ENCODE measurements at places on chromosomes 6 and 20.
A peak's percentile ranks its signal among the peaks of the same experiment; 100 is the strongest.

DNA sequence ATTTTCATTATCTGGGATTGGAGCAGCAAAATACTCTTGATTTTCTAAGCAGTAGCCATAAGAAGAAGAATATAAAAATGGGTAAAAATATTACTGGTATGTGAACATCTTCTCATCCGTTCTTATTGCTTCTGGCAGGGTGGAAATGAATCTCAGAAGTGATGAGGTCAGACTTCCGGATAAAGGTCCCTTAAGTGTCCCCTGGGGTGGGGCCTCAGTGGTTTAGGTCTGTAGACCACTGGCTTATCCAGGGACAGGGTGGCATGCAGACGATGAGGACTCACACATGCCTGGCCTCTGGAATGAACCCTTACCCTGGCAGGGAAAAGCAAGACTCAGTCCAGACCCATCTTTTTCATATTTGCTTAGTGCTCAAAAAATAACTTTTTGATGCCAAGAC lies 143.3 kb downstream of the UST start:
- DNase-seq: peak; percentile 88

GRCh38 chr6:129342796-129343195 lies 367.2 kb downstream of the ARHGAP18 start:
- DNase-seq: no peak

GRCh38 chr20:56974499-56975250 lies 291.8 kb downstream of the BMP7 start:
- DNase-seq: peak; percentile 33

GRCh38 chr20:8242066-8242465 lies 110.0 kb downstream of the PLCB1 start:
- peak; percentile 17 for DNase-seq

- DNase-seq: no peak
These were observed 391 bp upstream of the B3GAT2 start for GRCh38 chr6:70957284-70957617.

DNA sequence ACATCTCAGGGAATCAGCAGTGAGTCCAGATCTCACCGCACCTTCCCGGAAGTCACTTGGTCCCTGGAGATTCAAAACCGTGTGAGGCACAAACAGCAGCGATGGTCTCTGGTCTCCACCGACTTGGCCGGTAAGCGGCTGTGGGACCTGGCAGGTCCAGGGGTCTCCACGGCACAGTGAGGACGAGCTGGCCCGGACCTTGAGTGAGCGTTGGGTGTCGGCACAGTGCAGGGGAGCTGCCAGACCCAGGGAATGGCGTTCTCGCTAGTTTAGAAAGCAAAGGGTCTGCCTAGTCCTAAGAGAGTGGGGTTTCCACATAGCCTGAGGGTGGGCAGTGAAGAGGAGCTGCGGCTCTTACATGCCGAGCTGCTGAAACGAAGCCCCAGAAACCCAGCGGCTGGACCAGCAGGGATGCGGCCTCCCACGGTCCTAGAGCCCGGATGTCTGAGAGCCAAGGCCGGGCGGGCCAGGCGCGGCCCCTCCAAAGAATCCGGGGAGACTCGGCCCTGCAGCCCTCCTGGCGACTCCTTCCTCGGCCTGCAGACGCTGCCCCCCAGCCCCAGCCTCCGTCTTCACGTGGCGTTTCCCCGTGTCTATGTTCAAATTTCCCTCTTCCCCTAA lies 185.0 kb downstream of the ERMARD start:
- DNase-seq: no peak

- no peak for DNase-seq
These were observed 248.4 kb downstream of the MYLK4 start for GRCh38 chr6:2502096-2502997.

DNA sequence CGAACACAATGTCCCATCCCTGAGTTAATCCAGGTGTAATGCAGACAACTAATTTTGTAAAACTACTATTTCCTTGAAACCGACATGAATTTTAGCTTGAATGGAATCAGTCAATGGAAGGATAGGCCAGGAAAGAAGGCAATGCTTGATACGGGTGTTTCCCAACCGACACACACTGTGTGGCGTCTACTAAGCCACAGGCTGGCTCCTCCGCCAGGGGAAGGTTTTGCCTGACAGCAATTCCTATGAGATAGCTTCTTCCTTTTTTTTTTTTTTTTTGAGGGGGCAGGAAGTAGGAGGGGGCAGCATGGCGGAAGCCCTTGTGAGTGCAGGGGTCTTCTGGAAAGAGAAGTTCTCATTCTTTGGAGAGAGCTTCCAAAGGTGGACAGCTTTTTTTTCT lies 12.0 kb upstream of the LAMA4 start:
- DNase-seq: no peak

DNA sequence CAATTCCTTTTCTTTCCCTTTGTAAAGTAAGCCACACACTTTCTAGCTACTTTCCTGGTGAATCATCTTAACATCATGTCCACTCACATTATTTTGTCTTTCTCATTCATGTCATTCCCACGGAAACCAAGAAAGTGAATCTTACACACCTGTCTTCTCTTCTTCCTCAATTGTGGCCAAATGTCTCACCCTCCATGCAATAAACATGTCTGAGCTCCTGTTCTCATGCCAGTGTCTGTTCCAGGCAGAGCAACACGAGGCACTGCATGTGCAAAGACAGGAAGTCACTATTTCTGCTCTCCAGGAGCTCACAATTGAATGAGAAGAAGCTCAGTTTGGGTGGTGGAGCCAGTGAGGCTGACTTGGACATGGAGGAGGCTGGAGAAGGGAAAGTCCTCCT lies 29.0 kb upstream of the TMEM244 start:
- no peak for DNase-seq

DNA sequence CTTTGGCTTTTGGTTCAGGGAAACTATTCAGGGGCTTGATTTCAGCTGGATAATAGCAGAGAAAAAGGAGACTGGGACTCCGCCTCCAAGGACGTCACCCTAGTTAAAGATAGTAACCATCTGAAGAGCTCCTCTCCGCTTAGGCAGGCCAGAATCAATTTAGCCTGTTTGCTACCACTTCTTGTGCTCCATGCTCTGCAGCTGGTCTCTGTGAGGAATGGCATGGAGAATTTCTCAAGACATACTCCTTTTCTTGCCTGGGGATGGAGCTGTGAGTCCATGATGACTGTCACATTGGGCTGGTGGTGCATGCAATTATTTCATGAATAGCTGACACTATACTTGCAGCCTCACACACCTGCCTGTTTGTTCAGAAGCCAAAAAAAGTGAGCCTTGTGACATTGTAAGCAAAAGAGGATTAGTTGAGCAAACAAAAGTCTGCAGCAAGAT lies 61.4 kb downstream of the TXLNB start:
- DNase-seq: peak; percentile 57

DNA sequence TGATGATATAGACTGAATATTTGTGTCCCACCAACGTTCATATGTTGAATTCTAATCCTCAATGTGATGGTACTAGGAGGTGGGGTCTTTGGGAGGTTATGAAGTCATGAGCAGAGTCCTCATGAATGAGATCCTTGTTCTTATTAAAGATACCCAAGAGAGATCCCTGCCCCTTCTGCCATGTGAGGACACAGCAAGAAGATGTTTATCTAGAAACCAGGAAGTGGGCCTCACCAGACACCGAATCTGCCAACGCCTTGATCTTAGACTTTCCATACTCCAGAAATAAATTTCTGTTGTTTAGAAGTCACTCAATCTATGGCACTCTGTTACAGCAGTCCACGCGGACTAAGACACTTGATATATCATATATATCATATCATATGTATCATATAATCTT lies 67.7 kb upstream of the GCM1 start:
- DNase-seq: peak; percentile 1

DNA sequence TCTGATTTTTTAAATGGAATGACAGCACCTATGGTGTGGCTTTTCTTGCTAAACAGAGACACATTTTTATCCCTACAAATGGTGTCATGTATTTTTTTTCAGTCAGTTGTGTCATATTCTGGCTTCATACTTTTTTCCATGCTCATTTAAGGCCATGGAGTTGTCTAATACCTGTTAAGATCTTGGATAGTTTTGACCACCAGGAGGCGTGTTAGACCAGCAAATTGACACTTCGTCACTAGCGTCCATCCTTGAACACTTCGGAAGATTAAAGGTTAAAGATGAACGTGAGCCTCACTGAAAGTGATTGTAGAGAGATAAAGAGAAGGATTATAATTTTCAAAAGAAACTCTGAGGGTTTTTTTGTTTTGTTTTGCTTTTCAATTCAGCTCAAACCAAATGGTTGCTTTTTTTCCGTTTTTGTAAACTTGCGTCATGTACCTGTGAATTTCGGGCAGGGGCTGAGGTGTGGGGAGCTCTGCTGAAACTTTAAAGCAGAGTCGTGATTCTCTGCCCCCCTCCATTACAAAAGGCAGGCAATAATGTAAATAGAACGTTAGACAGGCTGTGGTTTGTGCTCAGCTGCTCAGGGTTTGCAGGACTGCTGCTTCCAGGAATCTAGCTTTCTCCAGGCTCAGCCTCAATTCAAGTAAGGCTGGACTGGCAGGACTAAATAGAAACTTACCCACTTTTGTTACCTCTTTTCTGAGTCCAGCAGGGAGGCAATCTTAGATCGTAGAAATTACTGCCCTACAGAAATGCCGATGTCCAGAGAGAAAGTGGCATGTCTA lies 245.1 kb downstream of the FOXA2 start:
- peak; percentile 76 for DNase-seq

DNA sequence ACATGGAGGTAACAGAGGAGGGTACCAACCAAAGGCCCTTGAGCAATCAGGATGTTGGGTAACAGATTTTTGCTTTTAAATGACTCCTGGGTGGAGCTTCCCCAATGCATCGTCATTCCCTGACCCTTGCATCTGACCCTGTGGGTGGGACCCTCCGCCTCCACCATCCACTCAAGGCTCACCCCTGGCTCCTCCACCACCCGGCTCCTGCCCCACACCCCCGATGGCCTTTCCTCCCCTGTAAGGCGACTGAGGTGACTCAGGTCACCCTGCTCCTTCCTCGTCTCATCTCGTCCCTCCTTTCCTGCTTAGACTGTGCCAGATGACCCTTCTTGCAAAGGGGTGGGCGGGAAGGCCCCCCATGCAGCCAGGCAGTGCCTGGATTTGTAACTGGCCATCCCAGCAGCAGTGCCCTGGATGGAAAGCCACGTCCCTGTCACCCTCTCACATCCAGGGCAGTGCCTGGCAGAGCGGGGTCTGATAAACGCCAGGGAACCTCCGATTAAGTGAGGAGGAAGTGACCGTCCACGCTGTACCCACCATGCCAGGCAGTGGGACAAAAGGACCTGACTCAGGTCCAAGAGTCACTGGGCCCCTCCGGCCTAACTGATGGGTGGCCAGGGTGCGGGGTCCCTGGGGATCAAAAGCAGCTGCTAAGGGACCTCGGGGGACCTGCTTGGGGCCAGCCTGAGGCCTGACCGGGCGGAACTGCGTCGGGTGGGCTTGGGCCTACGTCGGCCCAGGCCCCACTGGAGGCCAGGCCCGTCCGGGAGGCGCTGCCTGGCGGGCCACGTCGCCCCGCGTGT lies 624 bp upstream of the NPEPL1 start:
- peak; percentile 48 for DNase-seq

DNA sequence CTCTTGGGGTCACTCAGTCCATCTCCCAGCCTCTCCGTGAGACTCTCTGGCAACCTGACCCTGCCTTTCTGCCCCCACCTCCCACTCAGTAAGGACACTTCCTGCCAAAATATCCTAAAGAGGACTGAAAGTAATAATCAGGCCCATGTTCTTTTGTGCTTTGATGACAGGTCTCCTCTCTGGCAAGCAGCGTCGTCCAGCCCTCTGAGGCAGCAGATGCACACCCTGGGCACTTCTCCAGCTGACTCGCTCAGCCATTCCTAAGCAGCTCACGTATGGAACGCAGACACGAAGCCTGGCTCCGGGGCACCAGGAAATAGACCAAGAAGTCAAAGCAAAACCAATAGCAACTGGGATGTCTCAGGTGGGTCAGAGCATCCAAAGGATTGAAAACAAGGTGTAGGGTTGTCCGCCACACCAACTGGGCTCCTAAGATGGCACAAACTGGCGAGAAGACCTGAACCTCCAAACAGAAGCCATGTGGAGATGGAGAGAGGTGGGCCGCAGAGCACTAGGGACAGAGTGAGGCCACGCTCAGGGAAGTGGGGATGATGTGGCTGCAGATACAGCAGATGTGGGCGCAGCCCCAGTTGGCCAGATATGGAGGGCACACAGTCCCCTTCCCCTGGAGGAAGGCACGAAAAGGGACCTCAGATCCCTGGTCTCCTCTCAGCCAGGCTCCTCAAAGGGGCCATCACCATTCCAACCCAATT lies 99.3 kb downstream of the PRND start:
- DNase-seq: peak; percentile 94

DNA sequence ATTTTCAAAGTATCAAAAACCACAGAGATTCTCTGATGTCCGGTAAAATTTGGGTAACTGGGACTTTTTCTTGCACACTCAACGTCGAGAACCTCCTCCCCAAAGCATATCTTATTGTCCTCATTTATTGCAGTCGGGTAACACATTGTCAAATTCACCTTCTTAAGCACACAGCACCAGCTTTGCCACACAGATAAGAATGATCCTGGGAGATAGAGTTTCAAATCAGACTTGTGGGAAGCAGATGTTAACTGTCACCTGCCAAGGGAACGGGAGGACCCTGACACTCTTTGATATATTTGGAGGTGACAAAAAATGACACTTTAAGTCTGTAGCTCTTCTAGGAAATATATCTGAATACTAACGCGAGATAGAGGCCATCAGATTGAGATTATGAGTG lies 282.1 kb upstream of the BMP2 start:
- DNase-seq: no peak

GRCh38 chr20:60242836-60243505 lies 284.7 kb downstream of the CDH26 start:
- no peak for DNase-seq

Measured in muscle of leg (tissue), 16 donors.